ENCODE measurements at places on chromosomes 7 and 10.

DNA sequence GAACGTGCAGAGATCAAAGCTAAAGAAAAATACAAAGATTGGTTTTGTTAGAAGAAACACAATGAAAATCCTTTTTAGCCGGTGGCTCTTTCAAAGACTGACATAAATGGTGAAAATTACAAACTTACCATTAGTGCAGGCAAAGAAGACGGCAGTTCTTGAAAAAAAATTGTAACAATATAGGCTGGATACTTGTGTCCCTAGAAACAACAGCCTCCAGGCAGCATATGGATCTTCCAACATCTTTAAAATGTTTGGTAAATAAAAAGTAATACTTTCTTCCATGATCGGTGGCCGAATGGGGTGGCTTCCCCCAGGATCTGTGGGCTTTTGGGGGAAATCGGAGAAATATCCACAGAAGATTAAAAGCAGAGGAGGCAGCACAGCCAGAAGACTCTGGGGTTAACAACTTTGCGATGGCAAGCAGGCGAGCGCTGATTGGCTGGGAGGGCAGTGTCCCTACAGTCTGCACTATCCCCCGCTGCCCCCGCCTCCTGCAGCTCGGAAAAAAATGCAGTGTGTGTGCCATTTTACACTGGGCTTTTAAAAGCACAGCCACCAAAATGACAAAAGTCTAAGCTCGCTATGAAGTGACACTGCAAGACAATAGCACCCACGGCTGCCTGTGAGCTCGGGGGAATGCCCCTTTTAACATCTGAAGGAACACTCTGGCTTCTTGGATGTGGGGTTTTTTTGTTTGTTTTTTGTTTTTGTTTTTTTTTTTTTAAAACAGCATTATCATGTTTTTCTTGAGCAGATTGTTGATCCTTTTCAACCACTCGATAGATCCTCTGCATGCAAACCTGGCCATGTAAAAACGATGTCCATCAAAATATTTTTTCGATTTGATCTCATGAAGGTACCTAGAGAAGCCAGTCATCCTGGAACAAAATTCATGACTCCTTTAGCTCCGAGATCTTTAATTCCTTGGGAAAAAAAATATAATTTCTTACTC, 31.7 kb upstream of the EPC1 start:
- DNase-seq, result peak; percentile 87

GRCh38 chr7:68043546-68043945, 1046.9 kb downstream of the TYW1 start:
- no peak for DNase-seq

- no peak for DNase-seq
Measured at GRCh38 chr7:95444796-95445195, 10.0 kb upstream of the PON2 start.

- no peak for DNase-seq
Measured at GRCh38 chr10:44576702-44577191, 191.8 kb upstream of the CXCL12 start.

DNA sequence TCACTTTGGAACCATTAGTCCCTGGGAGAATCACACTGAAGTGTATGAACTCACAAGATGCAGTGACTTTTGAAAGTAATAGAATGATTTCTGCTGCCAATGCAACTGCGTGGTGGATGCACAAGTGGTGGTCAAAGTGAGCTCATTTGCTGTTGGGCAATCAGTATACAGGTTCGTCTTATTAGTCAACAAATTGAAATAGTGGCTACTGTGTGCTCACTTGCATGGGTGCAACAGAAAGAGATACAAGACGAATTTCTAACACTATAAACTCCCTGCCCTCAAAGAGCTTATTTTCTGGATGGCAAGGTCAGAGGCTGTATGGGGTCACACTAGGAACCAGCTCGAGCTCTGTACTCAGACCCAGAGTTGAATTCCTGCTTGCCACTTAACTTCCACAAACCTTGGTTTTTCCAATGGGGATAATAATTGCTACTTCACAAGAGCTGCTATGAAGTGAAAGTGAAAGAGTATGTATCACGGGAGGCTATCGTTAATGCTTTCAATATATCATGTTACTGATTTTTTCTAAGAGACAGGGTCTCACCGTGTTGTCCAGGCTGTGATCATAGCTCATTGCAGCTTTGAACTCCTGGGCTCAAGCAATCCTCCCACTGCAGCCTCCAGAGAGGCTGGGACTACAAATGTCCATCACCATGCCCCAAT, 8.3 kb upstream of the BCL7B start:
- DNase-seq, result no peak

GRCh38 chr10:124143721-124144120, 50.3 kb upstream of the CHST15 start:
- no peak for DNase-seq

DNA sequence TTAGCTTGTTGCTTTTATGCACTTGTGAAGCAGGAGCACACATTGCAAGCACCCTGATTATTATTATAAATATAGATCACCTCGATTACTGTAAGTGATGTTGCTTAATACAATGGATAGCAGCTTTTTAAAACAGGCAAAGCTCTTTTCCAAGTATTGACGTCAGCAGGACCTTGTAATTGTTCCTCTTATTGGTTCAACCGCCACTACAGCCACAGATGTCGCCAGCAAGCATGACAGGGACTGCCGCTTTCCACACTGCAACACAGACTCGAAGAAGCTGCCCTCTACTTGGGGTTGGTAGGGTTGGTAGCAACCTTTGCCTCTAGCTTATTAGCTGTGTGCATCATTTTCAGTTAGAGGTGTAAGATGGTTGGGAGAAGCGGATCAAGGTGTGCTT, 167.6 kb downstream of the ZNF365 start:
- DNase-seq, result no peak

DNA sequence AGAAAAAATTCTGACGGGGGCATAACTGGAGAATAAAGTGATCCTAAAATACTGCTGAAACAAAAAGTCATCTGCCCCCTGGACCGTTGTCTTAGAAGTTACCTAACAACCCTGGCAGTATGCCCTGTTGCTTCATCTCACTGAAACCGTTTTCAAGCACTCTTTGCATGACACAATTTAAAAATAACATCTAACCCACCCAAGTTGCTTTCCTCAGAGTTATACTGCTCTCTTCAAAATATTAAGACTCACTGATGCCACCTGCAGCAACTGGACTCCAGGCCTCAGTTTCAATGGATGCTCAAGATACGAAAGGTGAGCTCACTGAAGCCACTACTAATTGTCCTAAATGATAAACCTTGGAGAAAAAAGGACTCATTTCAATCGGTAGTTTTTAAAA, 57.4 kb downstream of the CDK6 start:
- no peak for DNase-seq

GRCh38 chr10:72173619-72174296, 42.1 kb upstream of the ANAPC16 start:
- DNase-seq, result no peak

- DNase-seq, result no peak
Measured at GRCh38 chr7:113113912-113114311, 4.4 kb downstream of the SMIM30 start.

DNA sequence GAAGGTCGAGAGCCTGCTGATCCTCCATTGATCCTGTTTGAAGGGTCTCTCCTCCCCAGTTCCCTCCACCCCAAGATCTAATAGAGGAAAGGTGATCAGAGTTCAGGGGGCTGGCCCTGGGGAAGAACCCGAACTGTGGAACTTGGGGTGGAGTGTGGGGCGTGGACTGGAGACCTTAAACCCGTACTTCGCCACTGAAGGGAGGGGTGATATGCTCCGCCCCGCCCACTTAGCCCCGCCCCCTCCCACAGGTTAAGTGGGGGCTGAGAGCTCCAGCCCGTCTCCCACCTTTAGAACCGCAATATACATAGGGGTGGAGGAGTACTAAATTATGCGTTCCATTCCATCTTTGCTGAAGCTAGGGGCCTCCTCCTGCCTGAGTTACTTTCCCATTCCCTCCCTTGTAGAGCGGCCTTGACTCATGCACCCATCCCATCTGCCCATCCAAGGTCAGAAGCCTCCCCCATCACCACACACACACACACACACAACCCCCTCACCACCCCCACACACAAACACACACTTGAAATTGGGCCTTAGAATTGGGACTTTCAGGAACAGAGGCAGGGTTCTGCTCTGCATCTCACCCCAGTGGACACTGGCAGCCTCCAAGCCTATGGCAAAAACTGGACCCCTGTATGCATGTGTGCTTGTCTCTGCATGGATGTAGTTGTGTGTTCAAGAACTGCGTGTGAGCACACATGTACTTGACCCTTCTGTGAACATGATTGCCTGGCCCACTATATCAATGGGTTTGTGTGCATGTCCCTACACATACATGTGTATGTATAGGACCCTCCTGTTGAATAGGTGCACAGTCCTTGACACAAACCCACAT, 991 bp downstream of the SEMA4G start:
- DNase-seq, result no peak

GRCh38 chr10:112280205-112280921, 2.8 kb upstream of the TECTB start:
- DNase-seq, result no peak

GRCh38 chr7:21071561-21072501, 285.1 kb upstream of the SP8 start:
- DNase-seq, result no peak
